ENCODE measurements at places on chromosomes 16 and 17.
A peak's percentile ranks its signal among the peaks of the same experiment; 100 is the strongest.

DNA sequence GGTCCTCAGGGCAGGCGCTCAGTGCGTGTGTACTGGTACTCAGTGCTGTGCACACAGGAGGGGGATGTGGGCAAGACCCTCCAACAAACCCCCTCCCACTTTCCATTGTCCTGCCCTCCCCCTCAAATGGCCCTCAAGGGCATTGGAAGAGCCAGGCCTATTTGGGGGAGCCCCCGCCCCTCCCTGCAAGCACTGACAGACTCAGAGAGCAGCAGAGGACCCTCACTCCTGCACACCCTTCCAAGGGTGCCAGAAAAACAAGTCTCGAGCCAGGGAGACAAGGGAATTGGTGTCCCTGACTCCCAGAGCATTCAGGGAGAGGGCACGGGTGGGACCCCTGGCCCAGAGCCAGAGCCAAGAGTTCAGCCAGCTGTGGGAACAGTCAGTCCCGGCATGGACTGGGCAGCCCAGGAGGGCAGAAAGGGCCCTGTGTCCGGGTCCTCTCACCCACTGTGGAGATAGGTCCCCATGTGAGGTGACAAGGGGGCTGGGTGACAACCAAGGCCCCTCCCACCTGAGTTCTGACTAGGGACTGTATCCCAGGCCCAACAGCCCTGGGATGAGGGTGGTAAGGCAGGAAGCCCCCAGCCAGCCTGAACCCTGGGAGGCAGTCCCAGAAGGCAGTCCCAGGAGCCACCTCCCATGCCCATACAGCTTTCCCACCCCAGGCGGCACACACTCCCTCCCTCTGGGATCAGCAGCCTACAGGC, 12.1 kb upstream of the KRTAP17-1 start:
- no peak for DNase-seq

DNA sequence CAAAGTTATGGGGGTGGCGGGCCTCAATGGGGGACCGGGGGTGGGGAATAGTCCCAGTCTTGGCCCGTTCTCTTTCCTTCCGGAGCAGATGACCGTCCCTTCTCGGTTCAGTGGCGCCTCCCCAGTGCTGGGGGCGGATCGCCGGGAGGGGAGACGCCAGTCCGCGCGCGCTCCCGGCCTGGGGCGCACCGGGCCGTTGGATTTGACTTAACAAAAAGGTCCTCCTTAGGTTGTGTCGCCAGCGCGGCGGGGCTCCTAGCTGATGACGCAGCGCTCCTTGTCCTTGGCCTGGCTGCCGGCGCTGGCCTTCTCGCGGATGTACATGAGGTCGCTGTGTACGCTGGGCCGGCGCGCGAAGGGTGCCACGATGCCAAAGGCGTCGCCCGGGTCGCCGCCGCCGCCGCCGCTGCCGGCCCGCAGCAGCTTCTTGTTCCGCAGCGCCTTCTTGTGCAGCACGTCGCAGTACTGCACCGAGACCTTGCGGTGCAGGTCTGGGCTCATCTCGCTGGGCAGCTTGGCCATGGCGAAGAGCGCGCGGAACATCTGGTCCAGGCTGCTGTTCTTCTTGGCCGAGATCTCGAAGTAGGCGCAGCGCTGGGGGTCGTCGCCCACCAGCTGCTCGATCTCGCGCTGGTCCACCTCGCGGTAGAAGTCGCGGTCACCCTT, 1.2 kb downstream of the RASD1 start:
- DNase-seq, result peak; percentile 84

- no peak for DNase-seq
These were observed 9.0 kb upstream of the SLFN12L start for GRCh38 chr17:35546487-35546886.

GRCh38 chr17:33858682-33859081, 396.4 kb upstream of the CCL2 start:
- DNase-seq, result no peak

GRCh38 chr17:78600181-78600721, 23.1 kb upstream of the DNAH17 start:
- DNase-seq, result peak; percentile 11

GRCh38 chr16:81882559-81882958, 103.5 kb downstream of the PLCG2 start:
- DNase-seq, result no peak

GRCh38 chr17:58084317-58084981, 1.2 kb downstream of the DYNLL2 start:
- peak; percentile 19 for DNase-seq

GRCh38 chr16:86524029-86524428, 13.7 kb downstream of the FOXF1 start:
- DNase-seq, result no peak

- no peak for DNase-seq
These were observed 50.4 kb downstream of the KATNIP start for GRCh38 chr16:27600381-27600780.

GRCh38 chr16:84973776-84974523, 37.4 kb downstream of the ZDHHC7 start:
- DNase-seq, result no peak

DNA sequence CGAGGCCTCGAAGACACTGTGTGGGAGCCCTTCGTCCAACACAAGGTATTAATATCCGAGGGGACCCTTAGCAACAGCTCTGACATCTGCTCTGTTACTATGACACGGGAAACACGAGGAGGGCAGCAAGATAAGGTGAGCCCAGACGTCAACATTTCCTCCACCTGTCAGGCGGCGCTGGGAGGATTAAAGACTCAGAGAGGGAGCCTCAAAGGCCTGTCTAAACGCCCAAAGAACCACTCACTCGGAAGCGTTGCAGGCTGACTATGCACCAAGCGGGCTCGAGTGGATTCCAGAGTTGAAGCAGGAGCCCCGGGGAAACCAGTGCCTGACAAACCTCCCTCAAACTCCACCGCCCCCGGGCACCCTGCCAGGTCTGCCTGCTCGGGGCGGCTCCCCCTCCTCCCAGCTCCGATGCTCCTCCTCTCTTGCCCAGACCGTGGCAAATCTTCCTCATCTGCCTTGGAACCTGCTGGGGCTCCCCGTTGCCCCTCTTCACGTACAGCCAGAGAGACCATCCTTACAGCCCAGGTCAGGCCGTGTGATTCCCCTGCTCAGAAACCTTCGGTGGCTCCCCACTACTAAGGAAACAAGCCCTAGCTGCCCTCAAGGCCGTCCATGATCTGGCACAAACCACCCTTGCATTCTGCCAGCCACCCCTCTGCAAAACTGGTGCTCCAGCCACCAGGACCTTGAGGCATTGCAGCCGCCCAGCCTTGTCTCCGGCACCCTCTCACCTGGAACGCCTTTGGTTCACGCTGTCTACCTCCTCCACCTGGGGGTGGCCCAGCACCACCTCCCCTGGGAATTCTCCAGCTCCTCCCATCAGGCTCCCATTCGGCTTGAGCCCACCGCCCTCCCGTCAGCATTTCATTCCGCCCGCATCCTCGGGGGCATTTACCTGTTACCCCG, 16.2 kb downstream of the RPH3AL start:
- peak; percentile 69 for DNase-seq

GRCh38 chr17:38711792-38712571, 6.9 kb downstream of the MLLT6 start:
- no peak for DNase-seq

GRCh38 chr17:8976638-8977037, 11.1 kb upstream of the PIK3R5 start:
- no peak for DNase-seq

DNA sequence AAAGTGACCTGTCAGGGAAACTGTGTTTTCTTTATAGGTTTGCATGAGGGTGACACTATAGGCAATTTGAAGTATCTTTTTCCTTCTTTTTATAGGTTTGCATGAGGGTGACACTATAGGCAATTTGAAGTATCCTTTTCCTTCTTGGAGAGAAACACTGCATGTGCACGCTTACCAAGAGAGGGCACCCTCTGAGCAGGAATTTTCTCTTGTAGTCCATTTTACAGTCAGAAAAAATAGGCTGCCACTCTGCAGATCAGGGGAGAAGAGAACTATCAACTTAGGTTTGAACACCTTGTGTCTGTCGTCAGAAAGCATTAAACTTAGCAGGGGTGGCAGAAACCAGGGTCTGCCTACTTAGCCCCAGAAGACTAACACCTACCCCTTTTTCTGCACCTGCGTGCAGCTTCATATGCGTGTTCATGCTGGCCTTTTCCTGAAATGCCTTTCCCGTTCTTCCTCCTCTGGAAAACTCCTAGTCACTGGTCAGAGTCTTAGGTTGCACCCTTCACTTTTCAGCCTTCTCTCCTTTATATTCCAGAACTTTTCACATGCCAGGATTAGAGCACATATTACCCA, 16.4 kb upstream of the SMIM36 start:
- peak; percentile 40 for DNase-seq

DNA sequence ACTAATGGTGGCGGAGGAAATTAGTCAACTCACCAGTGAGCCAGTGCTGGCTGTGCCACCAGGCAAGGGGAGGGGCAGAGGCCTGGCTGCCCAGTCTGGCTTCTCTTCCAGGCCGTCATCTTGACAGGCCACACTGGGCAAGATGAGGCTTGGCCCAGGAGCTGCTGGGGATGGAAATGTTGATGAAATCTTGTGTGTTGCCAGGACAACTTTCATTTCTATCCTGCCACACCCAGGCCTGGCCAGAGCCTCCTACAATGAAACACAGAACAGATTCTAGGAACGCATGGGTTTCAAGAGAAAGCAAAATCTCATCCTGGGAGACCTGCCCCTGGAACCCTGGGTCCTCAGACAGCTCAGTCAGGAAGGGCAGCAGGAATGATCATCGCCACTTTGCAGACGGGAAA, 9.3 kb downstream of the HEXIM2 start:
- DNase-seq, result no peak

DNA sequence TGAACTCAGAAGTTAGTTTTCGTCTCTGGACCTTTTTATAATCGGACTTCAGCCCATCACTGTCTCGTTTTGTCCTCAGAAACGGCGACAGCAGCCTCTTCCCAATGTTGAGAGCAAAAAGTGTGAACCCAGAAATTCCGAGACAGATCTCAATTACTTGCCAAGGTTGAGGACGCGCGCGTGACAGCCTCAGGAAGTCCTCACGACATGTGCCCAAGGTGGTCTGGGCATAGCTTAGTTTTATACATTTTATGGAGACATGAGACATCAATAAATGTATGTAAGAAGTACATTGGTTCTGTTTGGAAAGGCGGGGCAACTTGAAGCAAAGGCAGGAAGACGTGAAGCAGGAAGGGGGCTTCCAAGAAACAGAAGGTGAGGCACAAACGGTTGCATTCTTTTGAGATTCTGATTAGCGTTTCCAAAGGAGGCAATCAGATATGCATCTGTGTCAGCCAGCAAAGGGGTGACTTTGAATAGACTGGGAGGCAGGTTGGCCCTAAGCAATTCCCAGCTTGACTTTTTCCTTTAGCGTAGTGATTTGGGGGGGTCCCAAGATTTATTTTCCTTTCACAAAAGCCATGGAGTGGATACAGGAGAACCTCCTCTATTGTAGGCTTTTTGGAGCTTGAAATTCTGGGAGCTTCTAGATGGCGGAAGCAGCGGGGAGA, 583 bp upstream of the ZNF747 start:
- no peak for DNase-seq

- DNase-seq, result no peak
These were observed 193.9 kb downstream of the PRKCA start for GRCh38 chr17:66496306-66496705.

GRCh38 chr16:78277321-78278055, 178.0 kb downstream of the WWOX start:
- no peak for DNase-seq

- DNase-seq, result no peak
These were observed 212.7 kb downstream of the CPPED1 start for GRCh38 chr16:12590963-12591362.

DNA sequence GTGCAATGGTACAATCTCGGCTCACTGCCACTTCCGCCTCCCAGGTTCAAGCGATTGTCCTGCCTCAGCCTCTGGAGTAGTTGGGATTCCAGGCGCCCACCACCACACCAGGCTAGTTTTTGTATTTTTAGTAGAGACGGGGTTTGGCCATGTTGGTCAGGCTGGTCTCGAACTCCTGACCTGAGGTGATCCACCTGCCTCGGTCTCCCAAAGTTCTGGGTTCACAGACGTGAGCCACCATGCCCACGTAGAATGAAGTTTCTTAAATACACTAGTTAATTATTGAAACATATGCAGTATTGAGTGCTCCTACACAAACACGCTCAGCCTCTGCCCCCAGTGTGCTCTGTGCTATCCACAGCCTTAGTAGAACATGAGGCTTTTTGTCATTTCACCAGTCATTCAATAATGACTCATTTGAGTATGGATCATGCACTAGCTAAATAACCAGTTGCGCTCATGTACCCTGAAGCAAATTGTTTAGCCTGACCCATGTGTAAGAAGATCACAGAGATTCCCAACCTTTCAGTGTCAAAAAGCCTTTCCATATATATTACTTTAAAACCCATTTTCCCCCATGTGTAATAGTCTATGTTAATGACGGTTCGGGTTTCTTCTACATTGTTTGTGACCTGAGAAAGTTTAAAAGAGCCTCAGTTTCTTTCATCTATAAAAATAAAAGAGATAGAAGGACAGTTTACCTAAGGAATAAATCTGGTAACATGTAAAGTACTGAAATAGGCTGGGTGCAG, 49.7 kb downstream of the TUBD1 start:
- no peak for DNase-seq

DNA sequence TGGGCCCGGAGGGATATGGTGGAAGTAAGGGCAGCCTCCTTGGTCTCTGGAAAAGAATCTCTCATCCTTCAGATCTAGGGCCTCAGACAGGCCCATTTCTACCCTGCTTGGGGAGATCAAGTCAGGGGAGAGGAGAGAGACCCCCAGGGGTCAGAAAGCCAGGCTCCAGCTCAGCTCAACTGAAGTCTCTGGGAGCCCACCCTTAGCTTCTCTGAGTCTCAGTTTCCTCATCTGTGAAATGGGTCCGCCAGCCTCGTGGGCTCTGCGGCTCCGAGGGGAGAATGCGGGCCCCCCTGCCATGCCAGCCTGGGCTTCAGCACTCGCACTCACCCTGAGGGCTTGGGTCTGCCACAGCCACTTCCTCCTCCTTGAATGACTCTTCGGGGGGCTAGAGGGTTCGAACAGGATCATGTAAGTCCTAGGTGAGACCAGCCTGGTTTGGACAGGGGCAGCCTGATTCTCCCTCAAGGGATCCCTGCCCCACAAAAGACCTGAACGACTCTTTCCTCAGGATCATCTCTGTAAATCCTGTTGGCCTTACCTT, 6.7 kb downstream of the CNGB1 start:
- no peak for DNase-seq

GRCh38 chr16:87855852-87856715, 13.2 kb downstream of the SLC7A5 start:
- peak; percentile 92 for DNase-seq

DNA sequence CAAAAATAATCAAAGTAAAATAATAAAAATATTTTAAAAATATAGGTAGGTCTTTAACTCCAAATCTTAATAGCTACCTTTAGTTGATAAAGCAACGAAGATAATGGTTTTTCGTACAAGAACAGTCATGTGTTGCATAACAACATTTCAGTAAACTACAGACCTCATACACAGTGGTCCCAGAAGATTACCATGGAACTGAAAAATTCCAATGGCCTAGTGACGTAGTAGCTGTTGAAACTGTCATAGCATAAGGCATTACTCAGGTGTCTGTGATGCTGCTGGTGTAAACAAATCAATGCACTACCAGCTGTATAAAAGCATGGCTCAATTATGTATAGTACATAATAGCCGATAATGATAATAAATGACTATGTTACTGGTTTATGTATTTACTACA, 43.9 kb downstream of the CREBBP start:
- DNase-seq, result no peak

- DNase-seq, result no peak
These were observed 190.7 kb downstream of the FOXL1 start for GRCh38 chr16:86768999-86769398.
